ENCODE measurements at places on chromosomes 12 and 14.

- DNase-seq = no peak
Measured at GRCh38 chr12:62130402-62130801, 129.8 kb upstream of the USP15 start.

DNA sequence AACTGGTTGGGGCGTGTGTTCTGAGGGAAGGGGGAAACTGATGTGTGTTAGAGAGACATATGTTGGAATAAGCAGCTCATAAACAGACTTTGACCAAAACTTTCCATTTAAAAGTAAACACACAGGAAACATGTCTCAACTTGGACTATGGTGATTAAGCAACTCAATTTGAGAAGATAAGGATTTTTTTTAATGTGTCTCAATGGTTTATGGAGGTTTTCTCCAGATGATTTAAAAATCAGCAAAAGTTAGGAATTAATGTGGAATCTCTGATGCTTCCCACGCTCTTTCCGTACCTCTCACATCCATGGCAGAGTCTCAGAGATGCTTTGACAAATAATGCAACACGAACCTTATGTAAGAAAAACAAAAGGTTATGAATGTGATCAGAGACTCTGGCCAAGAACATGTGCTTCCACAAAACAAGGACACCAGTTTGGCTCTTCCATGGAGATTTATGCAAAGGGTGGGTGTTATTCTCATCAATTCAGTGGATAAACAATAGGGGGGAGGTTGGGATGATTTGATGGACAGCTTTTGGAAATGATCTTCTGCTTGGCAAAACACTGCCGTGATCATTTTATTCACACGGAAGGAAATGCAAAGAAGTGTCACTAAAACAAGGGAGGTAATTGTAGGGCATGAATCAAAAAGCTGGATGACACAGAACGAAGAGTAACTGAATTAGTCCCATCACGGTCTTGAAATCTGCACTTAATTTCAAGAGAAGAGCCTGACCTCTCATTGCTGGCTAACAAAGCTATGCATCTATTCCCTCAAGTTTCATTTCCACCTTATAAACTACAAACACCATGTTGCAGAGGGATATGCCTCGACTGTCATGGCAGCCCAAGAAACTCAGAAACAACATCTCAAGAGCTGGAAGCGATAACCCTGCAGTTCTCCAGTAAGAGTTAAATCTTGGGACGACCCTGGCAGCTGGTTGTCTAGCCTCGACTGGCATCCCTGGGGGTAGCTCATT is 76.5 kb downstream of the FOXN3 start:
- DNase-seq = no peak

DNA sequence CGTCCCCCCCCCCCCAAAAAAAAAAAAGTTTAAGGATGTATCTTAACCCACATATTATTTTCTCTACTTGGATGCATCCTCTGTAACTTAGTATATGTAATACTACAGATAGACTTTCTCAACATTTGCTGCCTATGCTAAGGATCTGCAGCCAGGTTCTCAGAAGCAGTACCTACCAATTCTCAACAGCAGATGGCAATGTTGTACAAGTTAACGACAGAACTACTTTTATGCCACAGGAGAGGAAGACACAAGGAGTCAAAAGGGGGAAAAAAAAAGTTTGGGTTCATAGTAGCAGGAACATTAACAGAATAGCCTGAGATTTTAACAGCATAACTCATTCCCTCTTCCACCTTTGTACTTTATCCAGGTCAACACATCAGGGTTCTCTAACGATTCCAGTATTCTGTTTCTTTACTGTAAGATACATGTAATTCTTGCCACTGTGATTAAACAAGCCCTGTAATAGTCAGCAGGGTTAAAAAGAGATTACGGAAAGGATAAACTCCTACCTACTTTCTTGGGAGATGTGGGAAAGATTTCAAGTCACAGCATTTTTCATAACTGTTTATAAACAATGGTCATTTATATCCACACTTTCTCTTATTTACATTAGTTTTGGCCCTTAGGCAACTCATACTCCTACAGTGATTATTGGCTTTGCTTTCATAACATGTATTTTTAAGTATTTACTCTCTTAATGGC is 5.7 kb upstream of the NEK9 start:
- no peak for DNase-seq

DNA sequence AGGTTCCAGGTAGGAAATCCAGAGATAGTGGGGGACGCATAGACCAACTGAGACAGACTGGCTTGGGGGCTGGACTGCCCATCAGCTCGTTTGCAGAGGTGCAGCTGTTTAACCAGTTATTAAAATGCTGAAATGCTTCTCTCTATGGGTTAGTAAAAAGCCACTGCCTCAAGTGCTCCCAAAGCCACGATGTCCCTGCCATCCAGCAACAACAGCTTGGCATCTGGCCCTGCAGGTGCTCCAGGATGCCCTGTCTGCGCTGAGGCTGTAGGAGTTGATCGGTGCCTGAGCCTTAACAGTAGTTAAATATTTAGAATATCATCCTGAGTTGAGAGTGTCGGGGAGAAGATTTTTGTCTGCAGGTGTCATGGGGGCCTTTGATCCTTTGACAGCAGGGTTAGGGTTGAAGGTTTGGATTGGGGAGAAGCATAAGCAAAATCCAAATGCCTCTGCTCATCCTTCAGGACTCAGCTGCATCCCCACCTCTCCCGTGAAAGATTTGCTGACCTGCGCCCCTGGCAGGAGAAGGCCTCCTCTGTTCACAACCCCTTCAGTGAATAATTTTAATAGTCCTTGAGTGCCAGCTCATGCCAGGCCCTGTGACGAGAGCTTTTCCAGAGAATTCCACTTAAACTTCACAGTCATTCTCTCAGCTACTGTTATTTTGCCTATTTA is 127.3 kb upstream of the PWP1 start:
- no peak for DNase-seq
